T-cell (primary cell): ENCODE measurements at places on chromosomes 1 and 21. TPM values are rescaled to one million over a fixed set of nuclear protein-coding genes. Genes with fewer than 3 reads are reported as not detected.

GRCh38 chr1:169824153-169824552 lies 29.4 kb upstream of the METTL18 start:
- no peak for DNase-seq

Gene HES2
- not detected for total RNA-seq

- no peak for DNase-seq
Observed at GRCh38 chr1:28896609-28896986, 17.8 kb upstream of the EPB41 start.

DNA sequence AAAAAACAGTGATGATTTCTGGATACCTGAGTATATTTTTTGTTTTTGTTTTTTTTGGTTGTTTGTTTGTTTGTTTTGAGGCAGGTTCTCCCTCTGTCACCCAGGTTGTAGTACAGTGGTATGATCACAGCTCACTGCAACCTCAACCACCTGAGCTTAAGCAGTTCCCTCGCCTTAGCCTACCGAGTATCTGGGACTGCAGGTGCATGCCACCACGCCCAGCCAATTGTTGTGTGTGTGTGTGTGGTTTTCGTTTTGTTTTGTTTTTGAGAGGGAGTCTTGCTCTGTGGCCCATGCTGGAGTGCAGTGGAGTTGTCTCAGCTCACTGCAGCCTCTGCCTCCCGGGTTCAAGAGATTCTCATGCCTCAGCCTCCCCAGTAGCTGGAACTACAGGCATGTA lies 55.3 kb upstream of the RCC1 start:
- DNase-seq, result no peak

- DNase-seq, result no peak
Observed at GRCh38 chr1:4698911-4699310, 44.5 kb downstream of the AJAP1 start.

GRCh38 chr1:8273036-8273435 lies 44.9 kb upstream of the SLC45A1 start:
- DNase-seq, result no peak

DNA sequence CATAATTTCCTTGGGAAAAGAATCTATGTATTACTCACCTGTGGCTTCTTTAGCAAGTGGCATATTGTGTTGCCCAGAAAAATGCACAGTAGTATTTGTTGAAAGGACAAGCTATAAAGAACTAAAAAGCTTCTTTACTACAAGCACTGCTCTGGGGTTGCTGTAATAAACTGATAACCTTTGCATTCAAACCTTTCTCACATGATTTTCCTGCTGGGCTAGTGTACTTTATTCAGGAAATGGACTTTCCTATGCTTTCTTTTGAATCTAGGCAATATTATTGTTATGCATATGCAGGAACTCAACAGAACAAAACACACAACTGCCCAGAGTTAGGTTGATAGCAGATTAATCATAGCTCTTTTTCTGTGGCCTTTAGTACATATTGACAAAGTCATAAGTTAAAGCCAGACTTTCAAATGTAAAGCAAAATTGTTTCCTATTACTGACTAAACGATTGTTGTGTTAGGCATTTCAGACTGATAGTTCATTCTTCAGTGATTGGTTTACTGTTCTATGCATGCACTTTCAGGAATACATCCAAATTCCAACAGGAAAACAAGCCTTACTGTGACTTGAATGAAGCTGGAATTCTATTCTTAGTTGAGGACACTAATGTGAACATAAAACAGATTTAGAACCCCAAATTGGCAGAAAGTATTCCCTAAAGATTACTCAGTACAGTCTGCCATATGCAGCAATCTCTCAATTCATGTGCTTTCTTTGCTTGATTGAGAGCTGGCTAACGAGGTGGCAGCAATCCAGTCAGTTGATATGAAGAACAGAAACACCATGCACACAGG lies 564.3 kb upstream of the NEGR1 start:
- DNase-seq, result no peak

GRCh38 chr1:172824209-172824608 lies 165.3 kb downstream of the FASLG start:
- no peak for DNase-seq

- no peak for DNase-seq
Observed at GRCh38 chr1:244088161-244088560, 37.1 kb downstream of the ZBTB18 start.

- no peak for DNase-seq
Observed at GRCh38 chr1:19405761-19406487, 79.4 kb downstream of the CAPZB start.

DNA sequence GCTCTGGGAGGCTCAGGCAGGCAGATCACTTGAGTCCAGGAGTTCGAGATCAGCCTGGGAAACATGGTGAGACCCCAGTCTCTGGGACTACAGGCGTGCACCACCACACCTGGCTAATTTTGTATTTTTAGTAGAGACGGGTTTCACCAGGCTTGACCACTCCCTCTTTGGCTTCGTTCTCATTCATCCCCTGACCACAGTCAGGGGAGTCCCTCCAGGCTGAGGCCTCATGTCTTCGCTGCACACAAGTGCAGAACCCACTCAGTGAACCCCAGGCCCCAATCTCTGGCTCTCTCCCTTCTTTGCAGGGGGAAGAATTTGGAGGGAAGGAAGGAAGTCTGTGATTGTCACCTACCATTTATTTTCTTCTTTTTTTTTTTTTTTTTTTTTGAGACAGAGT lies 9.2 kb upstream of the RPS6KA1 start:
- DNase-seq, result no peak

DNA sequence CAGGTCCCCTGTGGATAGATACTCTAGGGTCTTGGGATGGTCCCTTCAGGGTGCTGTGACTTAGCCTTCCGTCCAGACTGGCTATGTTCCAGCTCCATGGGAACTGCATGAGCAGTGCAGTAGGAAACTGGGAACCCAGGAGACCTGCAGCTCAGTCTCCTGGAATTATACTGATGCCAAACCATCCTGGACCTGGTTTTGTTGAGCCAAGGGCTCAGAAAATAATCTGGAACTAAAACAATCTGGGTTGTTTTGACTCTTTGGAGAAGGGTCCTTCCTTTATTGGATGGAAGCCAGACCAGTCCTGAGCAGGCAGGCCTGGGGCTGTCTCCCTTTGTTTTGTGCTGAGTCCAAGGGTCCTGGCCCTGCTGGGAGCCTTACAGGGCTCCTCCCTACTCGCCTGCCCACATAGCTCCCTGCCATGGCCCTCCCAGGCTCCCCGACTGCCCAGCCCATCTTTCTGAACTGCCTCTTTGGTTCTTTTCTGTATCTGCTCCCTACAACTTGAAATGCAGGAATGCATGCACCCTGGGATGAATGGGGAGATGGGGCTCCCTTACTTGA lies 1.2 kb downstream of the IPO13 start:
- no peak for DNase-seq

DNA sequence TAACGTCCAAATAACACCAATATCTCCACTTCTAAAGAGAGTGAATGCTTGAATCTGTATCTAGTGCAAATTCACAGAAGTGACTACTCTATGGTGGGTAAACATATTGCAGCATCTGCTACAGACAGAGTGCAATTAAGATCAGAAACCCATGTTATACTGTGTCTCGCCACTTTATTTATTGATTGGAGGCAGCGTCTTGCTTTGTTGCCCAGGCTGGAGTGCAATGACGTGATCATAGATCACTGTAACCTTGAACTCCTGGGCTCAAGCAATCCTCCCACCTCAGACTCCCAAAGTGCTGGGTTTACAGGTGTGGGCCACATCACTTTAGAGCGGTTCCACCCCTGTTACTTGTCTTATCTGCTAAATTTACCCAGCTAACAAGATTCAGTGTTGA lies 57.0 kb downstream of the HLCS start:
- no peak for DNase-seq

Gene ZNF695
- not detected for total RNA-seq

GRCh38 chr1:77222496-77222895 lies 3.3 kb upstream of the PIGK start:
- no peak for DNase-seq

Gene C1orf52
- 39.3 TPM for total RNA-seq

- DNase-seq, result no peak
Observed at GRCh38 chr1:156155756-156156510, 2.5 kb downstream of the SEMA4A start.

GRCh38 chr21:16007943-16008342 lies 278.2 kb downstream of the USP25 start:
- no peak for DNase-seq

Gene FCGR3A
- total RNA-seq, result 7.3 TPM

GRCh38 chr1:11308699-11309224 lies 35.8 kb downstream of the UBIAD1 start:
- no peak for DNase-seq

- DNase-seq, result no peak
Observed at GRCh38 chr1:83017276-83017675, 981.7 kb downstream of the TTLL7 start.

Gene CYP4B1
- total RNA-seq, result 1.7 TPM

DNA sequence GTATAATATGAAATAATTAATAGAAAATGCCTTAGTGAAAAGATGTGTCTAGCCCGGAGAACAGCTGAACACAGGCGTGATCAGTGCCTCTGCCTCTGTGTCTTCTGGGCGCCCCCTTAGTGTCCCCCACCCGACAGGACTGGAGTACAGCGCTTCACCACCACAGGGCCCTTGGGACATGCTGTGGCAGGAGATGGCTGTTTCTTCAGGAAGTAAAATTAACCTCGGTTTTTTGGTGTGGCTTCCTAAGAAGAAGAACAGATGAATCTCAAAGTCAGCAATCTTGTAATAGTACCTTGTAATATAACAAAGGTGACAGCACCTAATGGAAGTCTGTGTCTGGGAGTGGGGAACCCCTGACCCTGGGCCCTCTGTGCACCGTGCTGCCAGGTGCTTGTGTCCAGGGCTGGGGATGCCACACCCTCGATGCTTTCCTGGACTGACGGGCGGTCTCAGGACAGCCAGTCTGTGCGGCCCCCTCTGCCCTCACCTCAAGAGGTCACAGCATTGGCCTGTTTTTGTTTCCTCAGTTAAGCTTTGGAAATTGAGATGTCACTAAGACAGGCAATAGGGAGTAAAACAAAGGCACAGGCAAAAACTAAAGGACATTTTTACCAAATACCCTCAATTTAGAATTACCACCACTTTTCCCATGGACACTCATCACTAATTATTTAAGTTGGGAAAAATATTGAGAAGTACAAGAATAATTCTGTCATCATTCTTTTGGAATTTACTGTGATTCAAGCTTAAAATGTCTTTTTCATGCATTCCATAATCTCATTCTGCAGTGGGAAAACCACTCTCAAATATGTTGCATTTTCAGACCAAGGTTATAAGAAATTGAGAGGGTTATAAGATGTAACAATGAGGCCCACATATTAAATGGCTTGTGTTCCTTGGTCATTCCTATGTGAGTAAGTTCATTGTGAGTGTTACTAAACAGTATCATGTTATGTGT lies 79.3 kb downstream of the ADARB1 start:
- DNase-seq, result no peak

Gene LDLRAD2
- total RNA-seq, result 0.07 TPM

- no peak for DNase-seq
Observed at GRCh38 chr1:21875621-21876063, 61.5 kb downstream of the HSPG2 start.

DNA sequence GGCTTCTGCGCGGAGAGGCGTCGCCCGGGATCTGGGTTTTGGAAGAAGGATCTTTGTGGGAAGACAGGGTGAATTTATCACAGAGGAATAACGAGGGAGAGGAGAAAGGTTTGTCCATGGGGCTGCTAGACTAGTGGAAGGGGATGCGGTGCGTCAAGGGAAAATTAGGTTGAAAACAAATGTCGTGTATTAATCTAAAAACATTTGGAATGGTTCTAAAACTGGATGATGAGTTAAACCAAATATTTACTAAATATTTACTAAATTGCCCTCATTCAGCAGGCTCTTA lies 647 bp downstream of the RO60 start:
- no peak for DNase-seq

DNA sequence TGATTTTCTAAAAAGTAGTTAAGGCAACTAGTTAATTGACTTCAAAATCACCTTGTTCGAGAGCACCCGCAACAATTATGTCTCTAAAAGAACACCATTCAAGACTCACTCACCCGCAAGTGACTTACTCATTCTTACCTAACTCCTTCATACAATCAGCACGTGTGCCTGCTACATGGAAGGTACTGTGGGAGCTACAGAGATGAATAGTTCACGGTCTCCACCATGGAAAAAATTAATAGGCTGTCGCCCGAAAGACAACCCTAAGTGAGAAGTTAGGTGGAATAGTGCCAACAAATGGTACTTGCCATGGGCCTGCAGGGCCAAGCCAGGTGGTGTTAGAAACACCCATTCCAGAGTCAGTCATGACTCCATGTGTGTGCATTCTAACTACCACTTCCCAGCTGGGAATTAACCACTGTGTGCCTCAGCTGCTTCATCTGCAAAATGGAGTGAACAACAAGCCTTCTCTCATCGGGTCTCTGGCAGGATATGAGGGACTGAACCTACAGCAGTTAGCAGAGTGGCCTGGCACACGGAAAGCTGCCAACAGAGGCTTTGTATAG lies 7.1 kb downstream of the SSBP3 start:
- DNase-seq, result no peak

DNA sequence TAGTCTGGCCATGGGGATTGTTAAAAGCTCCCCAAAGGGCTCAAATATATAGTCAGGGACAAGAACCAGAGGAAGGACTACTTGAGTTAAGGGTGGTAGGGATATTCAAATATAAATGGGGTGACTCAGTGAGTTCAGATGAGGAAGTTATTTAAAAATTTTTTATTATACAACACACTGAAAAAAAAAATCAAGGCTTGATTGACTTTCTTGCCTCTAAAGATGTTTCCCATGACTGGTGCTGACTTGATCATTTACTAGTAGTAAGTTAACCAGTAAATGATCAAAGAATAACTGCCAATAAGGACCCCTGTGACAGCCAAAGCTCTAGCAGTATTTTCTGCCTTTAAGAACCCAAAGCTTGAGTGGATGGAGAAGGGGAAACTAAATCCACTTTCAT lies 357.6 kb upstream of the NR5A2 start:
- no peak for DNase-seq

- no peak for DNase-seq
Observed at GRCh38 chr1:201514466-201514865, 7.5 kb upstream of the CSRP1 start.

Gene KAZN
- total RNA-seq, result 0.19 TPM

Gene RAB3B
- 0.03 TPM for total RNA-seq

Gene SYT6
- 0.18 TPM for total RNA-seq

DNA sequence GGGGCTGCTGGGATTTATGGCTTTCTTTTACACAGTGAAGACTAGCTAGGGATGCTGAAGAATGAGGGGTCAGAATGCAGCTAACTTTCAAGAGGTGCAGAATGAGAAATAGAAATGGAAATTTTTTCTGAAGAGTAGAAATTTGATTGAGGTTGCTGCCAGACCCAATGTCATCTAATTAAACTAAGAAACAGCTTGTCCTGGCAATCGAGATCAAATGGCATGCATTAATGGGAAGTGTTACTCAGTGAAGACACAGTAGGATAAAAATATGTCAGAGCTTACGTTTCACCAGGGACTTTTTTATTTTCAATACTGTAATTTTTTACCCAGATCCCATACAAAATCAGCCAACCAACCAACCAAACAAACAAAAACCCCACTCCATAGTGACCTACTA lies 306.0 kb downstream of the GRIK1 start:
- DNase-seq, result no peak

Gene FAM20B
- 17.2 TPM for total RNA-seq
